ENCODE measurements at places on chromosomes 11 and 22. TPM values are rescaled to one million over a fixed set of nuclear protein-coding genes. Genes with fewer than 3 reads are reported as not detected.

TP53I11 gene
- 75.9 TPM for polyA plus RNA-seq

DMC1 gene
- 0.16 TPM for polyA plus RNA-seq

SERHL2 gene
- polyA plus RNA-seq, result 2.7 TPM

ACR gene
- 3.6 TPM for polyA plus RNA-seq

CCDC81 gene
- 0.34 TPM for polyA plus RNA-seq

RHOD gene
- polyA plus RNA-seq, result 16.0 TPM

PKNOX2 gene
- 1.3 TPM for polyA plus RNA-seq

OR5A1 gene
- not detected for polyA plus RNA-seq

SUSD2 gene
- polyA plus RNA-seq, result 9.3 TPM

RASD2 gene
- 0.34 TPM for polyA plus RNA-seq

ARVCF gene
- polyA plus RNA-seq, result 4.0 TPM

ADAMTS15 gene
- polyA plus RNA-seq, result 3.5 TPM

YPEL1 gene
- 1.5 TPM for polyA plus RNA-seq

OR52B6 gene
- polyA plus RNA-seq, result not detected

DEUP1 gene
- polyA plus RNA-seq, result 0.22 TPM

PAMR1 gene
- polyA plus RNA-seq, result 8.3 TPM

MUC2 gene
- polyA plus RNA-seq, result 0.31 TPM

TRIM66 gene
- 3.1 TPM for polyA plus RNA-seq

GTF2H1 gene
- polyA plus RNA-seq, result 16.0 TPM

KREMEN1 gene
- 9.4 TPM for polyA plus RNA-seq

MS4A15 gene
- 0.03 TPM for polyA plus RNA-seq

MN1 gene
- polyA plus RNA-seq, result 3.7 TPM
